ENCODE measurements at places on chromosomes 5 and 9.

GRCh38 chr5:1009359-1010180 lies 968 bp downstream of the NKD2 start:
- no peak for DNase-seq

- DNase-seq, result no peak
Measured at GRCh38 chr5:154198611-154199230, 8.2 kb downstream of the GALNT10 start.

GRCh38 chr5:143031781-143032580 lies 261.8 kb downstream of the ARHGAP26 start:
- DNase-seq, result no peak

DNA sequence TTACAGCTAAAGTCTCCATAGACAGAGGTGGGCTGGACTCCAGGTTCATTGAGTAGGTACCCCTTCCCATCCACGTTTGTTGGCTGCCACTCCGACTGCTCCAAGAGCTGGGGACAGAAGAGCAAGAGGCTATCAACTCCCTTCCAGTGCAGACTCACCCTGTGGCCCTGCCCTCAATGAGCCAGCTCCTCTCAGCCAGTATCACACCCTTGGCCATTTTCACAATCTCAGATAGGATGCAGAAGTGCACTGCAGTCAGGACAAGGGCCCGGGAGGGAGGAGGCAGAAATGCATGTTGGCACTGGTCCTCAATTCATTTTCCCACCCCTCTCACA lies 6.2 kb downstream of the IRF1 start:
- no peak for DNase-seq

DNA sequence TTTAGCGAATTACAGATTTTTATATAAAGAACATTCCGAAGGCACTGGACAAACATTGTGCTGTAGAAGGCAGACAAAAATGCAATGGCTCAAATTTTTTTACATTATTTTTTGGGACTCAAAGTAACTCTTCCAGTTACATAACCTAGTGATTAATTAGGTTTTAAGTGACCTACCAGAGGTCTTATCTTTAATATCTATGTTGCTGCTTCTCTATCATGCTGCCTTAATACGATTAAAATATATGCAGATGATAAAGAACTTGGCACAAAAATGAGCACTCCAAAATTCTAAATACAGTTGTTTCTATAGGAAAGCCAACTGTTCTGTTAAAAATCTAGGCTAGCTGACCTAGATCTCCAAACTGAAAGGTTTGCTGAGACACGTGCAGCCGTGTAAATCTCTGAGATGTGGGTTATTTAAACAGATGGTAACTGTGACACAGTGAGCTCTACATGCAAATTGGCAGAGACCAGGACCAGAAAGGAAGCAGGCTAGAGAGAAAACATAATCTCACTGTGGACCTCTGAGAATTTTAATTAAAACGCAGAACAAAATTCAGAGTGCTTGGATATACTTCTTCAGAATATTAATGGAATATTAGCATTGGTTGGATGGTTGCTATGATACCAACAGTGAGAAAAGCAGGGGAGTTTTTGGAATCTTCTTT lies 56.2 kb downstream of the CAMK4 start:
- no peak for DNase-seq
